ENCODE measurements at places on chromosomes 2 and 18.

DNA sequence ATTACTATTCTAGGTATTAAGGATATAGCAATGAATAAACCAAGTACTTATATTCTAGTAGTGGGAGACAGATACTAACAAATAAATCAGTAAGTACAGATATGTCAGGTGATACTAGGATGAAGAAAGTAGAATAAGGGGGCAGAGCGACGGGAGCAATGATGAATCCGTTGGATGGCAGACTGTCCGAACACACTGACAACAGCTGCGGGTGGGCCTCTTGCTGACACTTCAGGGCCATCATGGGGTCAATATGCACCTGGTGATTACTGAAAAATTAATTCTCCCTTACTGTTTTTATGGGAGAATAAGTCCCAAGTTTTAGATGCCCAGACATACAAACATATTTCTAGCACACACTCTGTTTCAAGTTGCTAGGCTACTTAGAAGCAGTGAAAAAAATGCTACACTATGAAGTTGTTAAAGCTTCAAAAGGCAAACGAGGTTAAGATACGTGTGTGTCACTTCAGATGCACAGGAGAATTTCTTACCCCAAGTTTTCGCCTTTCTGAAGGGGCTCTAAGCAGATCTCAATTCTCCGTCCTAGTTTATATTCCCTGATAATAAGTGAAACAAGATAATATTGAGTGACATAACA lies 78.7 kb downstream of the USP40 start:
- no peak for DNase-seq

DNA sequence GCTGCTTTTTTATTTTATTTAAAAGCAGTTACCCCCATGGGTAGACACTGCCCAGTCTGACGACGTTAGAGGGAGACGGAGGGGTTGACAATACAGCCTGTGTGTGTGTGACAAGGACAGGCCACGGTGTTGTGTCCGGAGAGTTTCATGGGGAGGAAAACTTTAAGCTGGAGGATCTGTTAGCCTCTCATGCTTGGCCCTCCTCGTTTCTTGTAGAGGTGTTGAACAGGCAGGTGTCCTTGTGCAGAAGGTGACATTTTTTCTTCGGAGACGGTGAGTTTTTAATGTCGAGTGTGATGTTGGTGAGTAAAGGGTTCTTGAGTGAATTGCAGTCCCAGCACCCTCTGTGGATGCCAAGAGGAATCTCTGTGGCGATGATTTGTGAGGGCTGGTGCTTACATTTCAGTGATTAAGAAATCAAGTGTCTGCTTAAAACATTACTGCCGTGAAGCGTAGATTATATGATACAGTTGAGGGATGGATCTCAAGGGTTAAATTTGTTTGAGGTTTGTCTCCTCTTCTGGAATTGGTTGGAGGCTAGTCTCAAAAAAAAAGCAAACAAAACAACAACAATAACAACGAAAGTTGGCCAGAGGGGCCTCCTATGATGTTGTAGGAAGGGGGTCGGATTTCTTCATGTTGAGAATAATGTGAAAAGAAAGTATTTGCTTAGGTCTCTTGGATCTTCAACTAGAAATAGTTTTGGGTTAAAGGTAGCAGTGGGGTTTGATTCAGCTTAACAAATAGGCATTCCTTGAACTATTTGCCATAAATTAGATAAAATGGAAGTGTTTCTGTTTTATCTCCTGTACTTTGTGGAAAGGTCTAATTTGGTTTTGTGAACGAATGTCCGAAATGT lies 1.6 kb downstream of the NCOA1 start:
- DNase-seq, result no peak

DNA sequence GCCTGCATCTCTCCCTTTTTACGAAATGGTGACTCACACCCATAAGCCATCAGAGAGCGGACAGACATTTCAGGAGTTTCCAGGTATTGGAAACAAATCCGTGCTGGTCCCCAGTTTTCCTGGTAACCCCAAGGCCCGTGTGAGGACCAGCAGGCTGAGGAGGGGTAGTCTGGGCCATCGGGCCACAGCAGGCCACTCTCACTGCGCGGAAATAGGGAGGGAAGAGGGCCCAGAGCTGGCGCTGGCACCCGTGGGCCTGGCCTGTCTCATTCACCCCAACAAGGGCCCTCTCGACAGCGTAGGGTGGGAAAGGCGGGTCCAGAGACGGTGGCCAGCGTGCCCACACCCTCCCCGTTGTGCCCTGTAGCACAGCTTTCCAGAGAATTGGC lies 13.7 kb upstream of the FAHD2A start:
- no peak for DNase-seq

GRCh38 chr2:196162586-196163175 lies 8.7 kb downstream of the STK17B start:
- no peak for DNase-seq

DNA sequence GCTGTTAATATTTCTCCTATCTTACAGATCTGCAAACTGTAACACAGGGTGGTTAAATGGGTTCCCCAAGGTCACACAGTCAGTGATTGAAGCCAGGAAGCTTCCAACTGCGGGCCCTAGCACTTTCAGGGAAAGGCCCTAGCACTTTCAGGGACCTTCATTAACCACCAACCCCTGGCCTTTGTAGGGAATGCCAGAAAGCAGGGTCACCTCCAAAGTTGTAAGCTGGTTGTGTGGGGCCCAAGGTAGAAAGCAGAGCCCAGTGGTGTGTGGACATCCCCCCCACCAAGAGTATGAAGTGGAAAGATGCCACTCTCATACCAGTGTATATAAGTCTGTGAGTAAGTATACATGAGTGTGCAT lies 4.4 kb downstream of the DLX2 start:
- no peak for DNase-seq

DNA sequence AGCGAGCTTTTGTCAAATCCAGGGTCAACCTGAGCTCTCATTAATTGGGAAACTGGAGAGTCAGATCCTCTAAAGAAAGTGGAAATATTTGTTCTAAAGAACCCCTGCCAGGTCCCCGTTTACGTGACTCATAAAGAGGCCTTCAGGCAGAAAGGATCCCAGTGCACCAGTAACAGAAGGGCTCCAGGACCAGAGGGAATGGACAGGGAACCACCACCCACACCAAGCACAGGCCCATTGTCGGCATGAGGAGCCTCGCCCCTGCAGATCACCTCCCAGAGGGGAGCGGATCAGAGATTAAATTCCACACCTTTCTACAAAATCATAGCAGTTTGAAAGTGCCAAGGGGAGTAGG lies 16.4 kb upstream of the C1QL2 start:
- no peak for DNase-seq

DNA sequence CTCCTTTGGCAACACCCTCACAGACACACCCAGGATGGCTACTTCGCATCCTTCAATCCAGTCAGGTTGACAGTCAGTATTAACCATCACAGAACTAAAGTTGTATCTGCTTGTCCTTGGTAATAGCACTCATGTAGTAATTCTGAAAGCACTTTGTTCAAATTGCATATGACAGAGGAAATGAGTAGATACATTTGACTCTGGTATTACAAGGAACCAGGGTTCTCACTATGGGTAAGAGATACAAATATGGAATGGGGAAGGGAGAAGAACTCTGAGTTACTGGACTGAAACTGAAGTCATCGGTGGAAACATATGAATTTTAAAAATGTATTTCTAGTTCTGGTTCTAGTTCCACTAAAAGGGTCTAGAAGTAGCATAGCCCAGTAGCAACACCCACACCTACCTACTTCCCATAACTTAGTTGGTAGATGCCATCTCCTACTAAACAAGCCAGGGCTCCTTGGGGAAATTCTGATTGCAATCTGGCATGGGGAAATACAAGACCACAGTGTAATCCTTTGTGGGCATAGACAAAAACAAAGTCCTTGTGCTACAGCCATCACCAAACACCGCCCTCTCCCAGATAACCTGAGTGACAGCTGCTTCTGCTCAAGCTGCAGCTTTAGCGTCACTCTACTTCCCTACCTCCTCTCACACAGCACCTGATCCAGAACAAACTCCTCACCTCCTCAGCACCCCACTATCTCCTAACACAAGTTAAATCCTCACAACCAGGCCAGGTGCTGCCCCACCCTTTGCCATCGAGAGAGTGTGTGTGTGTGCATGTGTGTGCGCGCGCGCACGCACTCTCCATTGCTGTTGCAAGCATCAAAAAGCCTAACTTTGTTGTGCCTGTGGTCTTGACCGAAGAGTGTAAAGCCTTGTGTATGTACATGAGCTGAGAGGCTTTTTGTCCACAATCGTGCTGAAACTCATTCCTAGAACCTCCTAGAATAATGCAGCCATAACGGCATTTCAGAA lies 31.4 kb upstream of the CD226 start:
- no peak for DNase-seq
